Kidney (tissue), 22 donors: ENCODE measurements at places on chromosomes 11 and 22.
A peak's percentile ranks its signal among the peaks of the same experiment; 100 is the strongest.

GRCh38 chr11:77602381-77603088, 12.8 kb downstream of the AQP11 start:
- DNase-seq = peak; percentile 9

DNA sequence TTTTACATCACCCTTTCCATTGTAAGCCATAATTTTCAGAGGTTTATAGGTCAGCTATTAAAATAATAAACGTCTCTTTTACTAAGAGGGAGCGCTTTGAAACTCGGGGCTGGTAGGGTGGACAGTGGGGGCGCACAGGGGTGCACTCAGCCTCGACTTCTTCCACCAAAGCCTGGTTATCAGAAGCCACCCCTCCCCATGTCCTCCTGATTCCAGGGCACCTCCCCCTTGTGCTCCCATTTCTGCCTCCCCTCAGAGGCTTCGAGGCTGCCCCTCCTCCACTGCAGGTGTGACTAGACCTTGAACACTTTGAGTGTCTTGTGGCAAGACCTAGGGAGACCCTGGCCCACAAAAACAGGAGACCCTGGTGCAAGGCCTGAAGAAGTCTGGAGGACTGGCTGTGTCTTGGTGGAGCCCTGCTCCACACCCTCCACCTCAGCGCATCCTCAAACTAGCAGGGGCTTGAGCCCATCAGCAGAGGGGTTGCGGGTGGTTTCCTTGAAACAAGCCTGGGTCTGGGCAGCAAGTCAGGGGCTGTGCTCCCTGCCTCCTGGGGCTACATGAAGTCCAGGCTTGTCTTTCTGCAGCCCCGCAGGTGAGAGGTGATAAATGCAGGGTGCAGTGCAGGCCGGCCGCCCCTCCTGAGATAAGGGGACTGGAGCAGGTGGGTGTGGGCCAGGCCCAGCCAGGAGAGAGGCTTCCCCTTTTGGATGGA, 3.0 kb downstream of the CDKN1C start:
- no peak for DNase-seq

- DNase-seq = no peak
These were observed 14.2 kb downstream of the INCENP start for GRCh38 chr11:62137881-62138629.

DNA sequence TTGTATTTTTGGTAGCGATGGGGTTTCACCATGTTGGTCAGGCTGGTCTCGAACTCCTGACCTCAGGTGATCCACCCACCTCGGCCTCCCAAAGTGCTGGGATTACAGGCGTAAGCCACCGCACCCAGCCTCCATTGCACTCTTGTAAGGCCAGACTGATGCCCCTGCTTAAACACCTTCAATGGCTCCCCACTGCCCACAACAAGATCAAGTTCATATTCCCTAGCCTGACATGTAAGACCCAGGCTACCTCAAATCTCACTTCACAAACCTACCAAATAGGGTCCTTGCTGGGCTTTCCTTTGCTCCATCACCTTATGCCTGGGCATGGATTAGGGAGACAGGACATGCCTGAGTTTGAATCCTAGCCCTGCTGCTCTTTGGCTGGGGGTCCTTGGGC, 13.1 kb downstream of the UQCR10 start:
- no peak for DNase-seq

DNA sequence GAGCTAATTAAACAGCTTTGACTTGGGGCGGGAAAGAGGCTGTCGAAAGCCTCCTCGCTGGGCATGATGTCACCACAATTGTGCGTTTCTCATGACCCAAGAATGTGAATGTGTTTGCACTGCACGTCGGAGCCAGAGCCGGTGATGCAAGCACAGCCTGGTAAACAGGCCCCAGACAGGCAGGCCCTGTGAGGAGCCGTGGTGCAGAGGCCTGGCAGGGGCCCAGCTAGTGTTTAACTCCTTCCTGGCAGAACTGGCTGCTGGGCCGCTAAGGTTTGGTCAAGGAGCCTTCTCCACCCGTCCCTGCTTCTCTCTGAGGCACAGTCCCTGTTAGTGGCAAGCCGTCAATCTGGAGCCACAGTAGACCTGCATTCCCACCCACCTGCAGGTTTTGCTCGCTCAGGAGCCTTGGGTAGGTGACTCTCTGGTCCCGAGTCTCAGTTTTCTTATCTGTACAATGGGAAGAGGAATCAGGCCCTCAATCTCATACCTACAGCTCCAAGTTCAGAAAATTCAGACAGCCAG, 25.4 kb upstream of the SMTN start:
- DNase-seq = peak; percentile 81

DNA sequence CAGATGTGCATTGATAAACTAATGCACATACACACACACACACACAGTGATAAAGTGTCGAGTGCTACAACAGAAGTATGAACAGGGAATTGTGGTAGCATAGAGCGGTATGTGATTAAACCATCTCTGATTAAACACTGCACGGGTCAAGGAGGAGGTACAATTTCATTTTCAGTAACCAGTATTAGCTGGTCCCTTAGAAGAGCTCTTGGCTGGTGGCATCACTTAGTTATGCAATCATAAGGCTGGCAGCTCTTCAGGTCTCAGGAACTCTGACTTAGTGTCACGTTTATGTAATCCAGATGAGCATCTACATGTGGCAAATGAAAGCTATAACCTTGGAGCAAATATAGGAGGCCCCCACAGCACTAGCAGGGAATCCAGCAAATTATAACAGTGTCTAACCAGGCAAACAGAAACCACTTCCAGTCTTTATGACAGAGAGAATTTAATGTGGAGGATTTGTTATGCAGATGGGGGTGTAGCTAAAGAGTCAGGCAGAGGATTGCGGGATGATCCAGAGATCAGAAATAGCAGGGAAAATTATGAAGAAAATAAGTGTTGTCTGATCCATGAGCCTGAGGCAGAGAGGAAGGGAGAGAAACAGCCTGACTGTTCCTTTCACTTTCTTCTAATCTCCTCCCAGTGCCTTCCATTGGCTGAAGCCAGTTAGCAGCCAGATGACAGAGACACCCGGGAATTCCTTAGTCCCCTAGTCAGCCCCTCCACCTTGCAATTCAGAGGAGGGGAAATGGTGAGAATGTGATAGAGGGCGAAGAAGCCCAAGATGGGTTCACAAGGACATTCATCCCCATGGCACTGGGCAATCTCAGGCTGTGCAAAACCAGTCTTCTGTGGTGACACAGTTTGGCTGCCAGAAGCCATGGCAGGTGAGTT, 533.1 kb upstream of the TENM4 start:
- DNase-seq = no peak

GRCh38 chr11:37409124-37409523, 811.1 kb upstream of the RAG2 start:
- DNase-seq = no peak

DNA sequence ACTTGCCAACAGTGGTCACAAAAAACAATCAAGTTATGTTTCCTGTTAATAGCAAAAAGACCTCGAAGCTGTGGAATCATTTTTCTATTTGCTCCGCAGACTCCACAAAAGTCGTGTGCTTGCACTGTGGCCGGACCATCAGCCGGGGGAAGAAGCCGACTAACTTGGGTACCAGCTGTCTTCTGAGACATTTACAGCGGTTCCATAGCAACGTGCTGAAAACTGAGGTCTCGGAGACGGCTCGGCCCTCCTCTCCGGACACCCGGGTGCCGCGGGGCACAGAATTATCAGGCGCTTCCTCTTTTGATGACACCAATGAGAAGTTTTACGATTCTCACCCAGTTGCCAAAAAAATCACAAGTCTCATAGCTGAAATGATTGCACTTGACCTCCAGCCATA, 31.6 kb downstream of the ZBED4 start:
- DNase-seq = no peak

- no peak for DNase-seq
These were observed 1182.7 kb downstream of the BRD1 start for GRCh38 chr22:48644997-48645396.
